ENCODE measurements at places on chromosomes 13 and 19. TPM values are rescaled to one million over a fixed set of nuclear protein-coding genes. Genes with fewer than 3 reads are reported as not detected.

- DNase-seq = no peak
Observed at GRCh38 chr19:51127032-51127431, 2.3 kb downstream of the SIGLEC9 start.

Gene CAMSAP3
- total RNA-seq = 0.47 TPM

Gene ADGRE3
- not detected for total RNA-seq

Gene TFDP1
- 46.1 TPM for total RNA-seq

Gene XAB2
- total RNA-seq = 23.6 TPM

All from heart left ventricle (tissue), 16 donors.